ENCODE measurements at places on chromosomes 3 and 15.

GRCh38 chr3:23761440-23761896 is 44.3 kb upstream of the UBE2E1 start:
- no peak for DNase-seq

DNA sequence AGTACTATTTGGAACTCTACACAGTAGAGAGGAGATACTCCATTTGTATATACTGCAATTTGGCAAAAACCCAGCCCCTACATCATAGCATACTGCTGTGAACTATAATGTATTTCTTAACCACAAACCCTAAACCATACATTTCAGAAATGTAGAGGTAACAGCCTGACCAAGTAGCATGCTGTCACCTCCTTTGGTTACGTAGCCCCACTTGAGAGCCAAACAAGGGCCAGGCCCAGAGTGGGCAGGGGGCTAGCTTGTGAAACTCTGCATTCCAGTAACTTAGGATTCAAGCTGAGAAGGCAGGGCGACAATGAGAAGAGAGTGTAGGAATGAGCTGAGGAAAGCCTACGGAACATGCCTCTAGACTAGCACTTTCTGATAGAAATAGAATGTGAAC is 135.8 kb downstream of the GREM1 start:
- no peak for DNase-seq

GRCh38 chr15:90598031-90598577 is 68.4 kb downstream of the CRTC3 start:
- no peak for DNase-seq

GRCh38 chr3:17307482-17307881 is 422.7 kb downstream of the PLCL2 start:
- DNase-seq, result no peak

GRCh38 chr3:113231391-113231790 is 20.0 kb downstream of the BOC start:
- DNase-seq, result no peak

DNA sequence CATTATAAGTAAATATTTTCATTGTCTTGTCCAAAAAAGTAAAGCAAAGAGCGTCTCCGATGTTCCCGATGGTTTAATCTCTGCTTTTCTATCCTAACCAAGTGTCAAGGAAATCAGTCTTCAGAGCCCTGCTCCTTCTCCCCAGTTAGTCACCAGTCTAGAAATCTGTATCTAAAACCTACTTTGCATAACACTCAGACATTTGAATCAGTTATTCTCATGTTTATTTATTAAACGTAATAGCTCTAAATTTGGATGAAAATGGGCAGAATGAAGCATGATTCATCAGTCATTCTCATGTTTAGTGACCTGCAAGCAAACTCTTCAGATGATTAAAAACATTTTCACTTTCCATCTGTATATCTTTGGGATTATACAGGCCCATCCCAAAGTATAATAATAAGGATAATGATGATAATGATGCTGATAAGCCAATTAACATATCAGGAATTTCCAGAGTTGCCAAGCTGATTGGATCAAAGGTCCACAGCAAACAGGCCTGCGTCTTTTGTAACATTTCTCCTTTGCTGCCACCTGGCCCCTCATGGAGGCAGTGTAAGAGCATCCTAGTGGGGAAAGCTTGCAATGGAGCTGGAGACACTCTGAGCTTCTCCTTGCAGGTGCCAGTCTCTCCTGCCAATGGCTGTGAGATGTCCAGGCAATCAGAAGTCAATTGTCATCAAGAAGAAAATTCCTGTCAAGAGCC is 273.9 kb downstream of the IGSF11 start:
- DNase-seq, result no peak

GRCh38 chr3:55030938-55031337 is 103.1 kb upstream of the LRTM1 start:
- DNase-seq, result no peak

Measured in stimulated activated CD4-positive, alpha-beta T cell treated with anti-CD3 and anti-CD28 coated beads, Interleukin-12 subunit alpha, Interleukin-12 subunit beta, amount 100 ng/mL, for 48 hours (primary cell).